Fibroblast of skin of left quadriceps (primary cell): ENCODE measurements at places on chromosomes 13 and 19.

GRCh38 chr19:19821366-19821951 lies at the start of gene ZNF506:
ZNF506 (minus strand) TSS chr19:19821750; CDS start chr19:19821603, 147 bp downstream.
- DNase-seq: peak; percentile 91

DNA sequence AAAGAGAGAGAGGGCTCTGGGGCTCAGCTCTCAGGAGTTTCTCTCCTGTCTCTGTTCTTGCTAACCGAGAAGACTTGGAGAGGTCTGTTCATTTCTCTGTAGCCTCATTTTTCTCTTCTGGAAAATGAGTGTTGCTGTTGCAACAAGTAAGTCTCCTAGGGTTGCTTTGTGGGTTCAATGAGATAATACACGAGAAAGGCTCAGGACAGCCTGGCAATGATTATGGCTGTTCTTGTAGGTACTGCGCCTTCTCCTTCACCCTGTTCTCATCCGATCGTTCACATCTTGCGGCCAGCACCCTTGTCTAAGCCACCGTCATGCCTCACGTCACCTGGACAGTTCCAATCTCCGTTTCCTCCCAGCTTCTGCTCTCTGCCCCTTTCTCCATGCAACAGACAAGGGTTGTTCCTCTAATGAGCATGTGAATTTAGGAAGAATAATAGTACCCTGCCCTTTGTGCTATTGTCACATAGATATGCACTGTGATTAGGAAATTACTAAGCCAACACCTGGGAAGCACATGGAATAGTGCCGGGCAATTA lies 4.2 kb downstream of the C5AR1 start:
- DNase-seq: no peak

- DNase-seq: no peak
These were observed 1.1 kb upstream of the PSMC4 start for GRCh38 chr19:39969681-39970424.

DNA sequence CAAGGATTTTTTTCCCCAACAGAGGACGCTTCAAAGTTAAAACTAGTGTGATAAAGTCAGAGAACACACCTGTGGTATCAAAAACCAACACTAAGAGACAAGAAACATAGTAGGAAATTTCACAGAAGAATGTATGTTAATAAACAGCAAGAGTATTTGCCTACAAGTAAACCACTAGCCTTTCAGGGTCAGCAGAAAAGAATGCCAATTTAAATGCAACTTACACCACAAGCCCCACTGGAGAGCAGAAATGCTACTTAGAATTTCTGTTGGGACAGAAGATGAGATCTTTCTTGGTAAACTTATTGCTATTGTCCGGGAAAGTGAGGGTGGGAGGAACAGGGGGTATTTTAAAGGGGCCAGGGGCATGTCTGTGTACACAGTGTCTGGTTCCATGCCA lies 68.6 kb downstream of the STK24 start:
- DNase-seq: peak; percentile 40

- DNase-seq: no peak
These were observed 4.0 kb downstream of the EFNA2 start for GRCh38 chr19:1289686-1290025.

DNA sequence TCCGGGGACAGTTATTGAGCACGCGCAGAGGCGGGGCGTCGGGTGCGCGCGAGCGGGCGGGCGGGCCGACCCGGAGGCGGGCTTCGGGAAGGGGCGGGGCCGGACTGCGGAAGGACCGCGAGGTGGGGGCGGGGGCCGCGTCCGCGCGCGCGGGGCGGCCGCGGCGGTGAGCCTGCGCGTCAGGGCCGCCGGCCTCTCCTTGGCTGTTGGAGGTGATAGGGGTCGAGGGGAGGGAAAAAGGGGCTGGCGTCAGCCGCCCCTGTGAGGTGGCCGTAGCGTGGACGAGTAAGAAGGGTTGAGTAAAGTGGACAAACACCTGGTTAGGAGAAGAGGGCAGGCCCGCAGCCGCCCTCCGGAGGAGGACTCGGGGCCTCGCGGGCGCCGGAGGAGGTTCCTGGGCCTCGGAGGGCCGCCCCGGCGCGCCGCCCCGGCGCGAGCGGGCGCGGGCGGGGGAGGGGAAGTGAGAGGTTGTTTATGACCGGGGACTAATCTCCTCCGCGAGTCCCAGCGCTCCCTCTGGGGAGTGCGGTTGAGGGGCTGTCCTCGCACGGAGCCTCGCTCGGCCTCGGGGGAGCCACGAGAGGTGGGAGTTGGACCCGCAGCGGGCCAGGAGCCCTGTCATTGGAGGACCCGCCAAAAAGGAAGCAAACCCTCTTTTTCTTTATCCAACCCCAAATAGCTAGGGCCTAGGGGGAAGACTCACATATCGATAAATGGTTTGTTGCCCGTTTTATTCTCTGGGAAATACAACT lies 547 bp upstream of the INTS6 start:
- DNase-seq: peak; percentile 38

DNA sequence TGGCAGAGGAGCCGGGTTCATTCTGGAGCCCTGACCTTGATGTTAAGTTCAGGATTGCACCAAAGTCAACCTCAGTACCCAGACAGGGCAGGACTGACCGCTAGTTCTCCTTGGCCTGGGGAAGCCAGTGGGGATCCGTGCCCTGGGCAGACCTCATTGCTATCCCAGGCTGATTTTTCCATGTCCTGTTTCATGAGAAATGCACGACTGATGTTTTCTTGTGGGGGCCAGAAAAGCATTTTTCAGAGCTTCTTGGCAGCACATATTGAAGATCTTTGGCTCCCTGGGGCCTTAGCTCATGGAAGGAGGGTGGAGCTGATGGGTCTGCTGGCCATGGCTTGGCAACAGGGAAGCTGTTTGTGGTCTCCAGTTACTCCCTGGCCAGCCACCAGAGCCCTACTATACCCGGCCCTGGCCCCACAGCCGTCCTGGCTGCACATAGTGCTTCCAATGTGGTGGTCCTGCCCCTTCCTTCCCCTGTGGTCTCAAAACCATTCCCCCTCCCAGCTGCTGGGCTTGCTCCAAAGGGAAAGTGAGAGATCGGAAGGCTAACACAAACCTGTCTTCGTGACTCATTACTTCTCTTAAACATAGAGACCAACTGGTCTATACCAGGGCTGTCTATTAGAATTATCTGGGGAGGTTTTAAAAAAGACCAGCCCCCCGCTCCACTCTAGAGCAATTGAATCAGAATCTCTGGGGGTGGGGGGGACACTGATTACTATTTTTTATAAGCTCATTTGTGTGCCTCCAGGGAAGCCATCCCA lies 11.2 kb downstream of the IL17D start:
- peak; percentile 54 for DNase-seq

- no peak for DNase-seq
These were observed 12.4 kb downstream of the EPS8L1 start for GRCh38 chr19:55088021-55088451.

GRCh38 chr13:33927315-33927714 lies 109.4 kb downstream of the RFC3 start:
- DNase-seq: no peak

DNA sequence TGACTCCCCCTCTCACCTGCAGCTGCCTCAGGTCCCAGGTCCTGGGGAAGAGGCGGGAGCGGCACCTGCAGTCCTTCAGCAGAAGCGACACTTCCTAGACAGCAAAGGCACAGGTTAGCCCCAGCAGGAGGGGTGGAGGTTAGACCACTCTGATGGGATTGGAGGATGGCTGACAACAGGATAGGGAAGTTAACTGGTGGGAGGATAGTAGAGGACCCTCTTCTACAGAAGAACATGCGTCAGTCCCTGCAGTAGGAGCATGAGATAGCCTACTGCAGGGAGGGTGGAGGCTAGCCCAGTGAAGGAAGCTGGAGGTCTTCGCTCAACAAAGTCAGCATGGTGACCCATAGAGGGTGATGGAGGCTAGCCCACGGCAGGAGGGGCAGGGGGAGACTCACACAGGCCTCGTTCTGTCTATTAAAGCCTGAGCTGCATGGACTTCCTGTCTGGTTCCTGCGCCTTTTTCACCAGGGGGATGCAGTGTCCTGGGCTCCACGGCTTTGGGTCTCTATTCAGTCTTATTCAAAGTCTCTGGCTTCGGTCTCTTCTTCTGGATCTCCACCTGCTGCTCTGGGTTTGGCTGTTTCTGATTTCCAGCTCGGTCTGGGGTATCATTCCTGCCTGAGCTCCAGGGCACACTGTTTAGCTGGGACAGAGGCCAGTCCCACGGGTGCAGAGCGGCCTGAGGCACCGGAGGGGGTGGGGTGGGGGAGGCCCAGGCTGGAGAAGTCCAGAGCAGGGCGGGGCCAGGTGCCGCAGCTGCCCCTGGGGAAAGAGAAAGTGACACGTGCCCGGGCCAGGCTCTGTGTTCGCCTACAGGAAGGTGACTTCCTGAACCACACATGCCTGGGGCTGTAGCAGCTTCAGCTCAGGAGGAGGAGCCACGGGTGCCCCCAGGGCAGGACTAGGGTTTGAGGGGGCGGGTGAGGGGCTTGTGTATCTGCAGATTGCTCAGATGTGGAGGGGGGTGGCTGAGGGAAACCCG lies 7.3 kb downstream of the IFNL3 start:
- no peak for DNase-seq

- no peak for DNase-seq
These were observed 492.5 kb upstream of the TSHZ3 start for GRCh38 chr19:31841755-31842154.

DNA sequence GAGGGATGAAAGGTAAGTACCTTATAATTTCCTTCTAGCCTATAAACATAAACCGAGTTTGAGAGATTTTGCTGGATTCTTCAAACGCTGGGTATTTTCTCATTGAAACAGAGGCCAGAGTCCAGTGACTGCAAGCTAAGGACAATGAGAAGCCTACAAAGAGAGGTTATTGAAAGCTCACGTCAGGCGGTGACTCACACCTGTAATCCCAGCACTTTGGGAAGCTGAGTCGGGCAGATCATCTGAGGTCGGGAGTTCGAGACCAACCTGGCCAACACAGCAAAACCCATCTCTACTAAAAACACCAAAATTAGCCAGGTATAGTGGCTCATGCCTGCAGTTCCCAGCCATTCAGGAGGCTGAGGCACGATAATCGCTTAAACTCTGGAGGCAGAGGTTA lies 15.0 kb upstream of the ZNF69 start:
- DNase-seq: no peak

- DNase-seq: no peak
These were observed 134.7 kb upstream of the SLITRK5 start for GRCh38 chr13:87536499-87536898.

DNA sequence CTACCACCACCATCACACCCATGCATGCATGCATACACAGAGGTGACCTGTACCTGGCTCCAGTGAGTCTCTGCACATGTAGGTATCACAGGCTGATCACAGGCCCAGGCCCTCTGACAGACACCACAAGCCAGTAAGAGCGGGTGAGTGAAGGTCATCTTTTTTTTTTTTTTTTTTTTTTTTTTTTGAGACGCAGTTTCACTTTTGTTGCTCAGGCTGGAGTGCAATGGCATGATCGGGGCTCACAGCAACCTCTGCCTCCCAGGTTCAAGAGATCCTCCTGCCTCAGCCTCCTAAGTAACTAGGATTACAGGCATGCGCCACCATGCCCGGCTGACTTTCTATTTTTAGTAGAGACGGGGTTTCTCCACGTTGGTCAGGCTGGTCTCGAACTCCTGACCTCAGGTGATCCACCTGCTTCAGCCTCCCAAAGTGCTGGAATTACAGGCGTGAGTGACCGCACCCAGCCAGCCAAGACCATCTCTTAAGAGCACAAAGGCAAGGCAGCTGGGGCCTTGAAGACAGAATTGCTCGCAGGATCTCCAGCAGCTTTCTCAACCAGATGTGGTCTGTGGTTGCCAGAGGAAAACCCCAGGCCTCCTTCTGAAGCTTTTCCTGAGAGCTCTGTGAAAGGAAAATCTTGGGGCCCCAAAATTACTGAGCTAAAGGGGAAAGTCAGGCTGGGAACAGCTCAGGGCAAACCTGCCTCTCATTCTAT lies 3.2 kb upstream of the NKG7 start:
- DNase-seq: no peak

DNA sequence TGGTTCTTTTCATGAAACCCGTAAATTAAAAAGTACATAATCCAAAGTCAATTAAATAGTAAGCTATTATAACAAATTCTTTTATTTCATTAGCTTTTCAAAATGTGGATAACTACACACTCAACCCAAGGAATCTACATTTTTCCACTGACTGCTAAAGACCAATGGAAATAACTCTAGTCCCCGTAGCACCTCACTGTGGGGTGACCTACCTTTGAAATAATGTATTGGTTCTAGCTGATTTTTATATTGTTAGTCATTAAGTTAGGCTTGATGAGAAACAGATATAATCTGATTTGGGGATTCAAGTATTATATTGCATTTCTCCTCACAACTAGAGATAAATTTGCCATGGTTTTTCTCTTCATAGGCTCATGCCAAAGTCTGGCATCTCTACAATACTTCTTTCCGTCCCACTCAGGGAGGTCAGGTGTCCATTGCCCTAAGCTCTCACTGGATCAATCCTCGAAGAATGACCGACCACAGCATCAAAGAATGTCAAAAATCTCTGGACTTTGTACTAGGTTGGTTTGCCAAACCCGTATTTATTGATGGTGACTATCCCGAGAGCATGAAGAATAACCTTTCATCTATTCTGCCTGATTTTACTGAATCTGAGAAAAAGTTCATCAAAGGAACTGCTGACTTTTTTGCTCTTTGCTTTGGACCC lies 37.3 kb downstream of the KL start:
- no peak for DNase-seq

GRCh38 chr13:111122056-111122455 lies 6.9 kb downstream of the ARHGEF7 start:
- no peak for DNase-seq

DNA sequence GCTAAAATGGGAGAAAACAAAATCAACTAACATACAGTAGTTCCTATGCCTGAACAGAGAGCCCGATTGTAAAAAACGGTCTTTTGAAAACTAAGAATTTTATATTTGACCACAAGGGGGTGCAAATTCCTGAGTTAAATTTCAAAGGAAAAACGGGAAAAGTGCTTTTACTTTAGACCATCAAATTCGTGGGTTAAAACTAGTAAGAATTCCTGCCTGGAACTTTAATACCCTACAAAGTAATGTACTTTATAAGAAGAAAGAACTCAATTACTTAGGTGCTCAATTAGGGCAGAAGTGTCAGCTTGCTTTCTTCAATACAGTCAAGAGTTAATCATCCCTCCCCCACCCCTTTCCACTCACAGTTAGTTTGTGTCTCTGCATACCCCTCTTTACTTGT lies 69.8 kb downstream of the KCNRG start:
- peak; percentile 43 for DNase-seq

DNA sequence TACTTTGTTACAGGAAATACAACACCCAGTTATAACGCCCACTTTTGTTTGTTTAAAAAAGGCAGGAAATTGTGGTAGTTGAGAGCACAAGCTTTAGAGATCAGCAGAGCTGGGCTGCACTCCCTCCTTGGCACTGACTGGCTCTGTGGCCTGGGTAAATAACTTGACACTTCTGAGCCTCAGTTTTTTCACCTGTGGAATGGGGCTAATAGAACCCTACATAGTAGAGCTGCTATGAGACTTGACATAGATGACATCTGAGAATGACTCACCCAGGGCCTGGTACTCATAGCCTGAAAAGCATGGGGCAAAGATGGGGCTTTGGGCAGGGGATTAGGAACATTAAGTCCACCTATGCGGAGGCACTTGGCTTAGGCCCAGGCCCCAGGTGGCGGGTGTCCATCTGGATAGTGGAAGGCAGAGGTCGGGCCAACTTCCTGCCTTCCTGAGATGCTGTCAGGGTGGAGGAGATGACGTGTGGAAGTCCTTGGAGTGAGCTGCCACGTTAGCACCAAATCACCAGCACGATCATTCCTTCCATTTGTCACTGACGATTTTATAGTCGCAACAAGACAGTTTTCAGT lies 159.1 kb downstream of the KATNAL1 start:
- DNase-seq: no peak

- DNase-seq: no peak
These were observed 10.8 kb upstream of the CCNA1 start for GRCh38 chr13:36421447-36421846.

GRCh38 chr13:48562296-48563066 lies 29.6 kb upstream of the RCBTB2 start:
- no peak for DNase-seq
